Amniotic epithelial cell (primary cell): ENCODE measurements at places on chromosomes 1 and 21.

- DNase-seq, result peak; percentile 61
These were observed 24.8 kb upstream of the THEM4 start for GRCh38 chr1:151934048-151934493.

- DNase-seq, result no peak
These were observed 4.7 kb downstream of the UBR4 start for GRCh38 chr1:19205403-19205802.

DNA sequence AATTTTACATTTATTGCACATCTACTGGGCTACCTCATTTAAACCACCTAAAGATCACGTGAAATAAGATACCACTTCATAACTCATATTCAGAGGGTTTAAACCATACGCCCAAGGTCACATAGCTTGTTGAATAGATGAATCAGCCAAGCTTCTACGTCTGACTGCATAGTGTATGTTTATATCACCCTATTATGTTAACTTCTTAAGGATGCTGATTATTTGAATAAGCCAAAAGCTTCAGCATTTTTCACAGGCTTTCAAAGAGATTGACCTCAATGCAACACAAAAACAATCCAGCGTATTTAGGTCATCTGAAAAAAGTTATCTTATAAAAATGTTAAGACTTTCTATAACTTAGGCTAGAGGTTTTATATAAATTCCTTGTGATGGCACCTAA lies 373.8 kb downstream of the TGFB2 start:
- peak; percentile 89 for DNase-seq

GRCh38 chr1:175540896-175541645 lies 202.3 kb downstream of the TNR start:
- DNase-seq, result no peak

GRCh38 chr21:19950347-19950746 lies 1047.9 kb upstream of the NCAM2 start:
- no peak for DNase-seq

DNA sequence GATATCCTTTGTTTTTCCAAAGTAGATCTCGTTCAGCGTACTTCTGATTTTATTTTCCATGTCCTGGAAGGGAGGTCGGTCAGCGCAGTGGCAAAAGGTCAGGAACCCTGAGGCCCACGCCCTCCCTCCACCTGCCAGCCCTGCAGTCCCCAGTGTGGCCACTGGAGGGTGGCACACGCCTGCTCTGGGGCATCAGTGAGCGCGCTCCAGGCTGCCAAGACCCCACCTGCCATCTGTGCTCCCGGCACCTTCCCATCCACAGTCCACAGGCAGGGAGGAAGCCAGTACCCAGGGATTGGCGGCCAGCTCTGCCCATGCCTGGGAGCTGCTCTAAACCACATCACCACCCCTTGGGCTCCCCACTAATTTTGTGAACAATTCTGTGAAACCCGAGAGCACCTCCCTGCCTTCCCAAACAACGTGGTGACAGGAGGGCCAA lies 32.3 kb downstream of the SLC66A1 start:
- peak; percentile 31 for DNase-seq

GRCh38 chr1:223018534-223018933 lies 124.5 kb downstream of the TLR5 start:
- DNase-seq, result no peak

DNA sequence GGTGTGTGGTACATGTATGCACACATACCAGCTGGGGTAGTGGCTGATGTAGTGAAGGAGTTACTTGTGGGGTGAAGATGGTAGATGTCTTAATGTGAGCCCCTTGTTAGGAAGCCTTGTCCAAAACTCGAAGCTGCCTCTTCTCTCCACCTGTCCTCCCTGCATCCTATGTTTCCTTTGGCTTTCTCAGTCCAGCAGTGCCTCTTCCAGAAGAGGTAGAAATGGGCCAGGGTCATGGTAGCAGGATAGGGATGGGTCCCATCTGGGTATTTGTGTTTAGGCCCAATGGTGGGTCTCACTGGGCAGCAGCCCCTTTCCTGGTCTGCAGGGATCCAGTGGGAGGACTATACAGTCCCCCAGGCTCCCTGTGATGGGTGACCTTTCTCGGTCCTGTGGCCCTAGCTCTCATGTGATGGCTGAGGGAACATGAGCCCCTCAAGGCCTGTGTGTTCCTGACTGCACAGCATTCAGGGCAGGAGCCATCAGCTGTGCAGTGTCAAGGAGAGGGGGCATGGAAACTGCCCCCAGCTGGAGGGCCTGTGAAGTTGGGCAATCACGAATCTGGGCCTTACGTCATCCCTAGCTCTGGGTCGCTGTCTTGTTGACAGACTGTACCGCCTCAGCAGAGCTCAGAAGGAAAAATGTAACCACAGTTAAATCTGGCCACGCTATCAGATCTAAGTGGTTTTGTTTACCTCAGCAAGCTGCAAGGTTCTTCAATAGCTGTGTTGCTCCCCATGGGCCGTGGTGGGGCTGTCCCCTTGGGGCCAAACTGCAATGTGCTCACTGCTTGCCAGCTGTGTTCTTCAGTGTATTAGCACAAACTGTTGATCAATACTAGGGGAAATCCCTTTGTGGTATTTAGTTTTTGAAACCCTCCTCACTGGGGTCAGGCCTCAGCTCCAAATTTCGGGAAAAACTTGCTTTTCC lies 82.7 kb downstream of the NOS1AP start:
- DNase-seq, result peak; percentile 97

DNA sequence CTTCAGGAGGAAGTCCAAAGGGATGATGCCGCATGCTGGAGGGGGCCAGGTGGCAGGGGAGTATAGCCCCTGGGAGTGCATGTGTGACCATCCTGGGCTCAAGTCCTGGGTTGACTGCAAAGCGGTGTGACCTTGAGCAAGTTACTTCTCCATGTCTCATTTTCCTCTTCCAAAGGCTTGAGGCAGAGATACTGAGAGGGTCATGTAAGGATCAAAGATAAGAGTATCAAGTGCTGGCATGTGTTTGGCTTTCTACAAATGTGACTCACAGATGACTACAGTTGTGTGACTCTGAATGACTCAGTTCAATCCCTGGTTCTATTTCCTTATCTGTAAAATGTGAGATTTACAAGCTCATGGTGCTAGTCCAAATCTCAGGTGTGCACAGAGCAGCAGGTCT lies 26.1 kb downstream of the PROK1 start:
- DNase-seq, result peak; percentile 90

DNA sequence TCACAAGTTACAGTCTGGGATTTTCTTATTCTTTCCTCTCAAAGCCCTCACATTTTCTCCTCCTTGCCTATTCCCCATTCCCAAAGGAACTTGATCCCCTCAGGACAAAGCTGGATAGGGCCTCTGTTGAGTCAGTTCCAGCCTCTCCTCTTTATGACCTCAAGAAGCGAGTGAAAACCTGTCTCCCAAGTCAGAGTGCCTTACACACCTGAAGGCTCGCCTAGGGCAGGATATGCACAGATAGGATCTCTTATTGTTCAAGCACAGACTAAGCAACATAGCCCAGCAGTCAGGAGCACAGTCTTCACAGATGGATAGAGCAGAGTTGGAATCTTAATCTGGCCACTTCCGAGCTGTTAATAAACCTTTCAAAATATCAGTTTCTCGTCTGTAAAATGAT lies 60.8 kb upstream of the PRRC2C start:
- no peak for DNase-seq

DNA sequence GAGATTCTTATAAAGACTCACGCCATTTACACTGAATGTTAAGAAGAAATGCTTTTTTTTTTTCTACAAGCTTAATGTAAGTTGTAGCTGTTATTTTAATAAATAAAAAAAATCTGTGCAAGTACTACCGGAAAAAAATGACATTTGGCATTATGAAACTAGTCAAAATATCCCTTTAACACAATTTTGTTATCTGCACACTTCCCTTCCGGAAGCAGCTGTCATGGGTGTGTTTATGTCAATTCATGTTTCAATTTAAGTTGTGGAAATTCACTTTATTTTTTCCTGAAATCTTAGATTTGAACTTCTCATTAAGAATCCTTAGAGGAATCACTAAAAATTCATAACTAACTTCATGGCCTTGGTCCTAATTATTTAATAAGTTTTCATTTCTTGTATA lies 308.1 kb downstream of the KCTD3 start:
- no peak for DNase-seq

DNA sequence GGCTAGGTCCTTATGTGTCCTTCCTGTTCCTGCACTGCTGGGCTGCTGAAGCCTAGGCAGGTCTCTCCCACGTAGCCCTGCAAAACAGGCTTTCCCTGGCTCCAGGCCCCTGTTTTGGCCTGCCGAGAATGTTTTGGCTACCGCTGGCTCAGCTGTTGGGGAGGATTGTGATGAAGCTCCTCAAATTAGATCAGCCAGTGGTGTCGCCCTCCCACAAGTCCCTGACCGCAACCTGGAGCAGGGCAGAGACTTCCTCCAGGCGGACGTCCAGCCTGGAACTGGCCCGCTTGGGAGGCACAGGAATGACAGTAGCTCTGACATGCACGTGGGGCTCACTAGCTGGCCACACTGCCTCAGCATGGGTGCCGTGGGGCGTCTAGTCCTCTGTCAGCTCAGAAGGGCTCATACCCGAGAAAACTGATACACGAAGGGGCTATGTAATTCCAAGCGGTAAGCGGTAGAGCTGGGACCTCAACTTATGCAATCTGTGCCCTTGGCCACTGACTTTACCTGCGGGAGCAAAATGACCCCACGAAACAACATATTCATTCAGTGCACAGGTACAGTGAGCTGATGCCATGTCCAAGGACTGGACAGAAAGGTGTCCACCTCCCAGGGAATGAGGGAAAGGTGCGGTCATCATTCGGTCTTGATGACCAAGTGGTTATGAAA lies 26.6 kb downstream of the DHRS3 start:
- no peak for DNase-seq

- peak; percentile 80 for DNase-seq
These were observed 9.1 kb upstream of the LUZP1 start for GRCh38 chr1:23177438-23178380.

- DNase-seq, result no peak
These were observed 1.9 kb downstream of the SMIM1 start for GRCh38 chr1:3774276-3774945.

GRCh38 chr1:39182804-39183203 lies 21.7 kb upstream of the MACF1 start:
- DNase-seq, result no peak

- no peak for DNase-seq
These were observed 103.4 kb upstream of the ESRRG start for GRCh38 chr1:216826646-216827045.

DNA sequence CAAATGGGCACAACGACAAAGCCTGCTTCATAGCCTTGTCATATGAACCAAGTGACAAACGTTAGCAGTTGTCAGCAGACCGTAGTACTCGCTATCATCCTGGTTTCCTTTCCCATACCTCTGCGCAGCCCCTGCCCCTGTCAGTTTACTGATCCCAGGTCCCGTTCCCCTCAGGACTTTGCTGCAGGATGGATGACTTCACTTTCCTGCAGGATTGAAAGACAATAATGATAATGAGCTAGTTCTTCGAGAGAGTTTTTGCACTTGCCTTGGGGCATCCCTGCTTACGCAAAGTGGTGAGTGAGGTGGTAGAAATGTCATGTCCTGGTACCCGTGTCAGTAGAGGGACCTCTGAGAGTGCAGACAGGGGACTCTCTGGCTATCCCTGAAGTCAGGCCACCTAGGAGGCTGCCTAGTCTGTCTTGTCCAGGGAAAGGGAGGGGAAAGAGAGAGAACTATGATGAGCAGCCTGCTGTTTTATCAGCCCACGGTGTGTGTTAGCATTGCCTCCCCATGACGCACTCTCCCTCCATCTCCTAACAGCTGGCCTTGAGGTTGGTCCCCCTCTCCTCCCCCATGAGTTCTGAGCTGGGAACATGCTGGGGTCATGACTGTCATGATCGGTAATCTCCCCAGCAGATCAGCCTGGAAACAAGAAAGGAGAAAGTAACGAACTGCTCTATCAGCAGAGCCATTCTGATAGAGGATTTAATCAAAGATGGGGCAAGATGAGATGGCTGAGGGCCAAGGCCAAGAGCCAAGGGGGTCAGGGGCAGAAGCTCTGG lies 53.7 kb downstream of the ELK4 start:
- peak; percentile 56 for DNase-seq

- DNase-seq, result no peak
These were observed 7.1 kb downstream of the FAM89A start for GRCh38 chr1:231032963-231033362.

- no peak for DNase-seq
These were observed 184.7 kb upstream of the SGIP1 start for GRCh38 chr1:66349242-66349641.

GRCh38 chr1:65213271-65214023 lies 65.4 kb downstream of the AK4 start:
- no peak for DNase-seq

DNA sequence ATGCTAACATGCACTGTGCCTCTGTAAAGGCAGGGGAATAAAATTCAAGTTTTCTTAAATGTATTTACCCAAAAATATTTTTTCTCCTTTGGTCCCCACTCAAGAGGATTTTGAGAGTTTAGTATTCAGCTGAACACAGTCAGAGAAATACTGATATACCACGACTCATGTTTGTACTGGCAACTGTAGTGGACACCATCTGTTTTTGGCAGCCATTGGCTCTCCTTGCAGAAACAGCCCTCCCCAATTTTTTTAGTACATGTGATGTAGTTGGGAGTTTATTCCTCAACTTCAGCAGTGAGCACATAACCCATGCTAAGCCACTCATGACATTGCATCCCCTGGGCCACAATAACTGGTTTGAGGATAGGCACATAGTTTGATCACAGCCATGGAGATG lies 154.8 kb upstream of the POU3F1 start:
- DNase-seq, result no peak

GRCh38 chr21:42467140-42467983 lies 28.7 kb downstream of the RSPH1 start:
- DNase-seq, result peak; percentile 59

DNA sequence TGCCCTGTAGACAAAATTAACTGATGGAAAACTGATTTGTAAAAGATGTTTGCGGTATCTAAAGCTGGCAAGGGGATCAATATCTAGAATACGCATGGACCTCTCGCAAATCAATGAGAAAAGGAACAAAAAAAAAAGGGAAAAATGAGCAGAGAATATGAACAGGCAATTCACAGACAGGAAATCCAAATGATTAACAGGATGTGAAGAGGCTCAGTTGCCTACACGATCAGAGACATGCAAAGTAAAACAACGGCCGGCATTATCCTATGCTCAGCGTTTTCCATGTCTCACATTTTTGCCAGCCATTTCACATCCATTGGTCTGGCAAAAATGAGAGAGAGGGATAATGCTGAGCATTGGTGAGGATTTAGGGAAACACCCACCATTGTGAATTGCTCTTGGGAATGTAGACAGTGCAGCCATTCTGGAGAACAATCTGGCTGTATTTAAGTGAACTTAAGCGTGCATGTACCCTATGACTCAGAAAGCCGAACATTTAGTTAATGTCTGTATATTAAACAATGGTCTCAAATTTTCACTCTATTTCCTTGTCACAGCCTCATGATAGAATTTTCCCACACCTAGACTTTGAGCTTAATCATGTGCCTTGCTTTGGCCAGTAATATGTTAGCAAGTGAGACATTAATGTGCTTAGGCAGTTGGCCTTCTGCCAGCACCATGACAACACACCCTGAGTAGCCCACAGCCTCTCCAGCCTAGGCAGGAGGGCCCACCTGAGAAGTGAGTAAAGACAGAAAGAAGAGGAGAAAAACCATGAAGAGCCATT lies 61.0 kb upstream of the NBPF3 start:
- no peak for DNase-seq

DNA sequence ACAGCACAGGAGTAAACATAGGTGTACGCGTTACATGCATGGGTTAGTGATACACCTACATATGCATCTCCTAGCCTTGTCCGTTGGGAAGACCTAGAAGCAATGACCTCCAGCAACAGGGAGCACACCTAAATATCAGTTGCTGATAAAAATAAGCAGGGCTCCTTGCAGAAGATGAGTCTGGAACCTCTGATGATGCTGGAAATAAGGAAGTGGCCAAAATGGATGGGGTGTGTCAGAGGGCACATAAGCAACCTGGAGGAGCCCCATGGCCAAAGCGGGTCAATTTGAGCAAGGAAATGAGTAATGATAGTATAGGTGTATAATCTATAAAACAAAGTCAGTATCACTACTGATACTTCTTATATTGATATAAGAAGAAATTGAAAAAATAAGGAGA lies 13.7 kb downstream of the ADARB1 start:
- no peak for DNase-seq
